ENCODE measurements at places on chromosomes 7 and 10.

GRCh38 chr7:5525271-5526099, 101.9 kb upstream of the TNRC18 start:
- no peak for DNase-seq

DNA sequence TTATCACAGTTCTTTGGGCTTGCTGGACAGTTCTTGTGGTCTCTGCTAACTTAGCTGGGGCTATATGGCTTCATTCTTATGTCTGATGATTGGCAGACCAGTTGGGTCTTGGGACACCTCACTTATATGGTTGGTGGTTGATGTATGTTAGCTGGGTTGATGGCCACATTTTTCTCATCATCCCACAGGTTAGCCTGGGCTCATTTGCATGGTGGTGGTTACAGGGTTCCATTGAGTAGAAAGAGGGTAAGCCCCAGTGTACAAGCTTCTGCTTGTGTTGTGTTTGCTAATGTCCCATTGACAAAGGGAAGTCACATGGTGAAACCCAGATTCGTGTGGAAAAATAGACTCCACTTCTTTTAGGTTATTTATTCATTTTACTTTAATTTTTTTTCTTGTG, 40.6 kb downstream of the TMEM60 start:
- no peak for DNase-seq

DNA sequence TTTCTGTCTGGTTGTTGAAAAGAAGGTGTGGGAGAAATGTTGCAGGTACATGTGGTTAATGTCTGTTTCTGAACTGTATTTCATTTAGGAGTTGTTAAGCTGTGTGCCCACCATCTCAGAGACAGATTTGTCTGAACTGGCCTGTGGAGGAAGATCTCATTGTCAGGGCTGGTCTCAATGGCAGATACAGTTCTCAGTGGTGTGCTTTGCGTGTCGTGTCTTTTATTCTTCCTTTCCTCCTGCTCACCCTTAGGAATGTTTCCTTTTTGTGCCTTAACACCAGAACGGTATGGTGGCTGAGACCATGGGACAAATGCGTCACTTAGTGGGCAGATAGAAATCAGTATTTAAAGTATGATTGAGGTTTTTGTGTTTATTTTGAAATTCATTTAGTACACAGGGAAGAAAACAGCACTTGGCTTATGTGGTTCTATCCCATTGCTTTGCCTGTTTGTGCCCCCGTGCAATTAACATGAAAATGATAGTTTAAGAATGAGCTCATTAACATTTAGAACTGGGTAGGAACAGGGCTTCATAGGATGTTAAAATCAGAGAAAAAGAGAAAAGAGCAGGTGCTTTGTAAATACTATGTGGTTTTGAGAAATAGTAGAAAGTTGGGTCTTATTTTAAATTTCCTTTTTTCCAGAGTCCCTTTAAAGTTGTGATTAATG, 112.6 kb downstream of the AUTS2 start:
- DNase-seq: no peak

GRCh38 chr10:51763746-51764145, 64.4 kb upstream of the CSTF2T start:
- no peak for DNase-seq

DNA sequence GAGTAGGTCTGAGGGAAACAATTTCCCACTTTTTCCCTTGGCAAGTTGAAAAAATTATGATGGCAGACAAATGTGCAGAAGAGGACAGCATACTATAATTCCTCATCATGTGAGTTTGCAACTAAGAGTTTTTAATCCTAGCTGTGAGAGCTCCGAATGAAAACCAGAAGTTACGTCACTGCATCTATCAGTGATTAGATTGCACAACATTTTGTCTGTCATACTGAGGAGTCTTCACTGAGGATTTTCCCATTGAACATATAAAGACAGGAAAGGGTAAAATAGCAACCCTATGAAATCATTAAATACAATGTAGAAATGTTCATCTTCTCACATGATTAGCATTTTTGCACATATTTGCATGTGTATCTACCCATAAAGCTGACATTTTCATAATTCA, 45.8 kb downstream of the ZNF736 start:
- no peak for DNase-seq

DNA sequence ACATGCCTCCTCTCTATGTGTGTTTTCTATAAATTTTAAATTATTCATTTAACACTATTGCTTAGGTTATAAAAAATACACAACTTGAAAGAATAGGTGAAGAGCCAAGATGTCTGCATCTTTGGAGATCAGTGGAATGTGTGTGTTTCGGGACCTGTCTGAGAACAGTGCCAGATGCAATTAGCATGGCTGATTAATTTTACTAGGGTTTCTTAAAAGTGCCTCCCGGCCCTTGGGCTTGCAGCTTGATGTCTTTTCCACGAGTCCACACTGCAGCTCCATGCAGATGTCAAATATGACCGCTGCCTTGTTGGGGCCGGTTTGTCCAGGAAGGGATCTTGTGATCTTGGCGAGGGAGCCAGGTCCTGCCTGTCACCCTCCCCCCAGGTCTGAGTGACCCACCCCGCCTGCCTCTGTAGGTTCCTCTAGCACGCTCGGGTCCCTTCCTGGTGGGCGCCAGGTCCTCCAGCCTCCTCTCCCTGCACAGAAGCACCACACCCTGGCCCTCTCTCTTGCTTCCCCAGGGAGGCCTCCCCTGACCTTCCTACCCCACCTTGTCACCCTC, 20.7 kb downstream of the LHPP start:
- DNase-seq: no peak

GRCh38 chr7:80459776-80460510, 51.9 kb downstream of the GNAT3 start:
- DNase-seq: no peak

DNA sequence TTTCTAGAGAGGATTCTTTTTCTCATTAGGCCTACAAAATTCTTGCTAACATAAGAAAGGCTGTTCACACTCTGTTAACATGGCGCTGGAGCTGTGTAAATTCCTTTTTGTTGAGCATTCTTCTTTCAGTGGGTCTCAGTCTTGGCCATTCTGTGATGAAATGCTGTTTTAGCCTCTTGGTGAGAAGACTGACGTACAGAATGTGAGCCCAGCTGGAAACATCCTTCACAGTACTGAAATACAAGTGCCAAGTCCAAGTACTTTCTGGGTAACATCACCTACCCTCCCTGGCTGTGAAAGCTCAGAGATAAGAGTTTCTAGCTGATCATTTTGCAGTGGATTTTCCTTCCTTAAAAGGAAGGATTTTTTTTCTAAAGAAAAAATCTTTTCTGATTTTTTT, 231.8 kb downstream of the AHR start:
- DNase-seq: no peak

DNA sequence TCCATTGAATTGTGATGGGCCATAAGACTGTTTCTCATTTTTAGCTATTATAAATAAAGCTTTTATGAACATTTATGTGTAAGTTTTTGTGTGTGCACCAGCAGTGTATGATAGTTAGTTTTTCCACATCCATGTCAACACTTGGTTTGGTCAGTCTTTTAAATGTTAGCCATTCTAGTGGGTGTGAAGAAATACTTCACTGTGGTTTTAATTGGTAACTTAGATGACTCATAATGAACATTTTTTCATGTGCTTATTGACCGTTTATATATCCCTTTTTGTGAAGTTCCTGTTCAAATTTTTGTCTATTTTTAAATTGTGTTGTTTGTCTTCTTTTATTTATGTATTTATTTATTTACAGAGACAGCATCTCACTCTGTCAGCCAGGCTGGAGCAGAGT, 23.6 kb upstream of the PDK4 start:
- DNase-seq: no peak

GRCh38 chr7:47536661-47537611, 45.0 kb downstream of the TNS3 start:
- no peak for DNase-seq

Data from NCI-H446 (cell line).